ENCODE measurements at places on chromosomes 16 and 17.

- no peak for DNase-seq
Measured at GRCh38 chr16:48555597-48556242, 54.3 kb downstream of the N4BP1 start.

- DNase-seq = no peak
Measured at GRCh38 chr16:27627136-27627535, 77.2 kb downstream of the KATNIP start.

DNA sequence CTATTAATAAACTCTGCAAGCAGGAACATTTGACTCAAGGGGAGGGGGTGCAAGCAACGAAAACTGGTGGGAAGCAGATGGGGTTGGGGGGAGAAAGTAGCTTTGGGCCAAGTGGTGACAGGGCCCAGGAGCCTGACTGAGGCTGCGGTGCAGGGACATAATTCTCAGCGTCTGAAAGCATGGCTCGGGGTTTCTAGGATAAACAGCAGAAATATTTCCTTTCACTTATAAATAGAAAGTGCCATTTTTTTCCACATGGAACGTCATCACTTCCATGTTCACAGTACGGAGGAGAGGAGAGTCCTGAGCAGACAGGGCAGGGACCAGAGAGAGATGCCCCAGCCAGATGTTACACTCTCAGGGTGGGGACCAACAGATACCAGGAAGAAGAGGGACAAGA lies 197.1 kb downstream of the ZFHX3 start:
- peak; percentile 50 for DNase-seq

DNA sequence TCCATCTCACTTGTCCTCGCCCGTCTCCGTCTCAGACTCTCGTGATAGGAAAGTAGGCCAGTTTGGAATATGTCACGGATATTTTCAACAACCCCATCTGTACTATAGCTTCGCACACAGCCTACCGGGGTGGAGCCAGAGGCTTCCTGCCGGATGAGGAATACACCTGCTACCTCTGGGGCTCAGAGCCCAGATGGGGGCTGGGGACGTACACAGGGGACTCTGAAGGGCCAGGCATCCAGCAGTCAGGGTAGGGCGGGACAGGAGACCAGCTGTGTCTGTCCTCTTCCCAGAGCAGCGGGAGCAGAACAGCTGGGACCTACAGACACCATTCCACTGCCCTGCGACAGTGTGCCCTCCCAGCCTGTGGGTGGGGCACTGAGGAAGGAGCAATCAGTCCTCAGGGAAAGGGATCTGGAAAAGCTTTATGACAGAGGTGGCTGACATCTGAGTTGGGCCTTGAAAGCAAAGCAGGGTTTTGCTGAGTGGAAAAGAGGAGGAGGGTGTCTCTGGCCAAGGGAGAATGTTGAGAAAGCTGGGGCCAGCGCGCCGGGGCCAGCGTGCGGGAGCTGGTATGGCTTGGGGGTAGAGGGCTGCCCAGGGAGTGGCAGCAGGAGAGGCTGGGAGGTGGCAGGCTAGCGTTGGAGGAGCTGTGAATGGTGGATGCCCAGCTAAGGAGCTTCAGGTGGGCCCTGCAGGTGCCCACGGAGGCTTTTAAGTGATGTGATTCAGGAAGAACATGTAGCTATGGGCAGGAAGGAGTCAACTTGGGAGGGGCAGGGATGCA lies 11.5 kb upstream of the SRCIN1 start:
- no peak for DNase-seq

- no peak for DNase-seq
Measured at GRCh38 chr16:63410594-63410993, 1374.4 kb upstream of the CDH8 start.

DNA sequence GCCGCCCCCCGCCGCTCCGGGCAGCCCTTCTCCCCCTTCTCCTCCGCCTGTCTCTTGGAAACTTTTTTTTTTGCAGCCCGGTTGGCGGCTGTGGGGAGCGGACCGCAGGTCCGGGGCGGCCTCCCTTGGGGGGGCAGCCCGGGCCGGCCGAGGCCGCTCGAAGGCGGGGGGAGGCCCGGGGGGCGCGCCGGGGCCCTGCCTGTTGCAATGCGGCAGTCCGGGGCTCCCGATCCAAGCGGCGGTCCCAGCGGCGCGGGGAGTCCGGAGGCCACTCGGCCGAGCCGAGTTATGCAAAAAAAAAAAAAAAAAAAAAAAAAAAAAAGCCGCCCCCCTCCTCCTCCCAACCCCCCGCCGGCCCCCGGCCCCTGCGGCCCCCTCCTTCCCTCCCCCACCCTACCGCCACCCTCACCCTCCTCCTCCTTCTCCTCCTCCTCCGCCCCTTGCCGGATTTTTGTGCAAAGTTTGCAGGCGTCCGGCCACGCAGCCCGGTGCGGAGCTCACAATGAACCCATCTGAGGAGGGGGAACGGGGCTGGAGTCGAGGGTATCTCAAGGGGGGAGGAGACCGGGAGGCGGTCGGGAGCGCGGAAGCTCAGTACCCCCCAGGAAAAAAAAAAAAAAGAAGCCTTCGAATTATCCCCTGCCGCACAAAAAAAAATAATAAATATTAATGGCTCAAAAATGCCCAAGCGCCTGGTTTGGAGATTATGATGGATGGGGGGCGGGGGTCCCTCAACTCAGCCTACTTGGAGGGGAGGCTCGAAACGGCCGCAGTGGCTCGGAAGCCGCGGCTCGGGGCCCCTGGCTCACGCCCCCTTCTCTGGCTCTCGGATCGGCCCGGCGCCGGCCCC lies at the start of gene ZNF423:
Gene ZNF423 (minus strand): TSS at position 291 of the 850 bp plus-strand sequence. CDS start 338 bp downstream, outside the sequence.
- DNase-seq = no peak

DNA sequence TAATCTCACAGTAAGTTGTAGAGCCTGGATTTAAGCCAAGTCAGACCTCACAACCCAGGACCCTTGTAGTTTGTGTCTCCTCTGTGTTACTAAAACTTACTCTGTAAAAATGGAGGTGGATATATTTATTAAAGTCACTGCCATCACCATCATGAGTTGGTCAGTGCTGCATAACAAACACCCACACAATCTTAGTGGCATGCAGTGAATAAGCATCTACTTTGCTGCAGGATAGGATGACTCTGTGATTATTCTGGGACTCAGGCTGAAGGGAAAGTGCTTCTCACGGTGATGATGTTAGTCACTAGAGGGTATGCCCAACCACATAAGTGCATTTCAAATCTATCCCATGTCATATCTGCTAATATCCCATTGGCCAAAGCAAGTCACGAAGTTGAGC lies 398.7 kb downstream of the XYLT1 start:
- no peak for DNase-seq
